ENCODE measurements at places on chromosomes 16 and 17. TPM values are rescaled to one million over a fixed set of nuclear protein-coding genes. Genes with fewer than 3 reads are reported as not detected.

ALOX15B gene
- not detected for total RNA-seq

SLC35G6 gene
- total RNA-seq: not detected

POLR3E gene
- 29.9 TPM for total RNA-seq

HAS3 gene
- 51.4 TPM for total RNA-seq

CTF1 gene
- total RNA-seq: 0.09 TPM

NOXO1 gene
- total RNA-seq: 0.16 TPM

NOB1 gene
- total RNA-seq: 126 TPM

PLEKHG4 gene
- 15.4 TPM for total RNA-seq

KRTAP1-5 gene
- total RNA-seq: not detected

KRTAP4-3 gene
- not detected for total RNA-seq

CCL1 gene
- not detected for total RNA-seq

HOXB1 gene
- not detected for total RNA-seq

TP53TG3F gene
- total RNA-seq: 0.16 TPM

DLX3 gene
- 0.10 TPM for total RNA-seq

KRTAP1-1 gene
- not detected for total RNA-seq

ZFP1 gene
- total RNA-seq: 12.2 TPM

CCDC47 gene
- 147 TPM for total RNA-seq

CCL5 gene
- total RNA-seq: 1.5 TPM

GPT2 gene
- total RNA-seq: 13.7 TPM

CACNG5 gene
- not detected for total RNA-seq

GPR139 gene
- total RNA-seq: not detected

NME3 gene
- total RNA-seq: 58.2 TPM

ZNF597 gene
- total RNA-seq: 1.0 TPM

GID4 gene
- total RNA-seq: 13.5 TPM

TBX2 gene
- 5.9 TPM for total RNA-seq

CCL3 gene
- total RNA-seq: not detected

CCL17 gene
- total RNA-seq: not detected
